ENCODE measurements at places on chromosomes 2 and 18. TPM values are rescaled to one million over a fixed set of nuclear protein-coding genes. Genes with fewer than 3 reads are reported as not detected.

Gene ANKRD30B
- 5.2 TPM for total RNA-seq

Gene CPO
- total RNA-seq: 4.2 TPM

Gene AQP12B
- not detected for total RNA-seq

Gene CPLX4
- total RNA-seq: not detected

Gene CYP1B1
- 11.5 TPM for total RNA-seq

Gene RUFY4
- total RNA-seq: not detected

- DNase-seq: no peak
Observed at GRCh38 chr2:240390091-240391073, 45.1 kb upstream of the GPC1 start.

- DNase-seq: no peak
Observed at GRCh38 chr2:226515344-226516055, 284.1 kb downstream of the IRS1 start.

- no peak for DNase-seq
Observed at GRCh38 chr2:20468549-20469500, 22.0 kb downstream of the RHOB start.

GRCh38 chr18:46821856-46822711 lies 65.2 kb upstream of the ST8SIA5 start:
- DNase-seq: no peak

- DNase-seq: no peak
Observed at GRCh38 chr18:22423878-22424564, 6.3 kb upstream of the CTAGE1 start.

DNA sequence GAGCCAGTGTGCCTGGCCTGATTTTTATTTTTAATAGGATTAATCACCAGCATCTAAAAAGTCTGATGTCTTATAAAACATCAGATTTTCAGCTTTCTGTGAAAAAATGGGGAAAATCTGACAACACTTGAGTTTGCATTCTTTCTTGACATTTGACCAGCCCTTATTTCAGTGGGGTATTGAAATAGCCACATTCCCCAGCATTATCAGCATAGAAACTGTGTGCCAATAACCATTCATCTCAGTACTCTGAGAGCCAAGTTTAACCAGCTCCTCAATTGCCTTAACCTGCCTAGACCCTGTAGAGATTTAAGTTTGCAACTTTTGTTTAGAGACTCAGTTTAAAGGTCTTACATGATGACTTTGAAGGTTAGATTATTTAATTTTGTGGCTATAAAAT lies 155.0 kb downstream of the CERS6 start:
- no peak for DNase-seq

DNA sequence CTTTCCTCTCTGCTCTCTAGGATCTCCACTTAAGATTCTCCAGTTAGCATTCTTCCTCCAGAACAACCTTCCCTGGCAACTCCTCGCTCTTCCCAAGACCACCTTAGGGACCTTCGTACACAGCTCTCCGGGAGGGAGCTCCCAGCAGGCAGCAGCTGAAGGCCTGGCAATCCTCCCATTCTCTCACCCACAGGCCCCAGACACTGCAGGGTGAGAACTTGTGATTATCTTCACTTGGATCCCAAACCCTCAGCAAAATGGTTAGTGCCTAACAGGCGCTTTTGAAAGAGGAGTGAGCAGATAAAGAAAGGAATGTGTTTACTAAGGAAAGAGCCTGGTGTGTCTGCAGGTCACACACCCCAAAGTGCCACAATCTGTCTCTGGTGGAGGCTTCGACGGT lies 83.8 kb upstream of the SNTG2 start:
- DNase-seq: no peak

- no peak for DNase-seq
Observed at GRCh38 chr2:77712601-77713000, 190.4 kb upstream of the LRRTM4 start.

- no peak for DNase-seq
Observed at GRCh38 chr18:54824761-54825160, 3.5 kb upstream of the RAB27B start.

- DNase-seq: no peak
Observed at GRCh38 chr2:162063899-162064298, 10.1 kb downstream of the DPP4 start.

- DNase-seq: no peak
Observed at GRCh38 chr2:211306929-211307328, 750.5 kb downstream of the CPS1 start.

DNA sequence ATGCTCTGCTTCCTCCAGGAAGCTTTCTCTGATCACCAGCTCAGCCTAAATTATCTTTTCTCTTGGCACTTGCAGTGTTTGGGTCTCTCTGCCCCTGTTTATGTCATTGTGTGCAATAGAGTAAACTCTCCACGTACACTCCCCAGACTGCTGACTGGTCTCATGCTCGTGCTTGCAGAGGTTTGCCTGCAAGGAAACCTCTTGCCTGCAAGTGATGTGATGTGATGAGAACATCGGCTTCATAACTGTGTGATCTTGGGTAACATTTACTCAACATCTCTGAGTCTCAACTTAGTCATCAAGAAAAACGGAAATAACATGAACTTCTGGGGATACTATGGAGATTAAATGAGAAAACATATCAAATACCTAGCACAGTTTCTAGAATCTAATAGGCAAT lies 92.3 kb downstream of the BIN1 start:
- no peak for DNase-seq

DNA sequence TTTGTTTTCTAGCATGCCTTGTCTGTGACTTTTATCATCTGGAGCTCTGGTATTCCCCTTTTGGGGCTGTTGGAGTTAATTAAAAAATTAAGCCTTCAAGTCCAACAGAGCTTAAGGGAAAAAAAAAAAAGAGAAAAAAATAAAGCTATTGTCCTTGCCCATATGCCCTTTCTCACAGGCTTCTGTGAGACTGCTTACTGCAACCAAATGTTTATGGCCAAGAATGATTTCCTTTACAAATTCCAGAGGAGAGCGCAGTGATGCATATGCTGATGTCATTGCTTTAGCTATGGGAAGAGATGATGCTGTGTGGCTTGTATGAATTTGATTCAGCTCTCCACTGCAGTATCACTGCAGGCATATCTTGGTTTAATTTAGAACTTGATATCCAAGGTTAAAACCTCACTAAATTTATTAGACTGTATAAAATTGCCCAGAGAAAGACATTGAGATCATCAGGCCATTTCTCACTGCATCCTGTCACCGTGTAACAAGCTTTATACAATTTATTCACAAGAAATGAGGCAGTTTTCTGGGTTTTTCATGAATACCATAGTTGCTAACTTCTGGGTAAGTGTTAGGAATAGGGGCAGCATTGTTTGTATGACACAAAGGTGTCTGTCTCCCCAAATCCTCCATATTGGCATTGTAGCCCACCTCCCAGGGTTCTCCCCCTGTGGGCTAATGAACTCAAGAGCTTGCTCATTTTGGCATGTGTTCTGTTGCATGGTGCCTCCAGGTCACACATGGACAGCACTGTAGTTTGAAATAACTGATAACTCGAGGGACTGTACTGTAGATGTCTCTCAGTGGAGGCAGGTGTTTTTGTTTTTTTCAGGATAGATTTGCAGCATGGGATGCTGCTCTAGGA lies 85.0 kb downstream of the TANC1 start:
- no peak for DNase-seq

DNA sequence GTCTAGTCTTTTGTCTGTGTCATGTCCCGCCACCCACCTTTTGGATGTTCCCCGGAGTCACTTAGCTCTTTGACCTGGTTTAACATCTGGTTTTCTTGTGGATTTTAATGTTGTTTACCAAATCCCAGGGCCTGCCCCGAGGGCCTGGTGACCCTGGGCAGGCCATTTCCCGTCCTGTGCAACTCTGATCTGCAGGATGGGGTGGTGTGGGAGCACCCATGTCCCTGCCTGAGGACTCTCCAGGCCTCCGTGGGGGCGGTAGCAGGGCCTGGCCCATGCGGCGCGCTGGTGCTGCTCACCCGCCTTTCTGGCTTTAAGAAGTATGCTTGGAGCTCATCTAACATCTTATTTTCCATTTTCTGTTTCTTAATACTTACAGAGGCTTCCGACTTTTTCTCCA lies 10.7 kb downstream of the RAMP1 start:
- no peak for DNase-seq

GRCh38 chr18:73848656-73849055 lies 299.0 kb downstream of the FBXO15 start:
- DNase-seq: no peak

- DNase-seq: no peak
Observed at GRCh38 chr2:109052922-109053321, 63.9 kb upstream of the EDAR start.

DNA sequence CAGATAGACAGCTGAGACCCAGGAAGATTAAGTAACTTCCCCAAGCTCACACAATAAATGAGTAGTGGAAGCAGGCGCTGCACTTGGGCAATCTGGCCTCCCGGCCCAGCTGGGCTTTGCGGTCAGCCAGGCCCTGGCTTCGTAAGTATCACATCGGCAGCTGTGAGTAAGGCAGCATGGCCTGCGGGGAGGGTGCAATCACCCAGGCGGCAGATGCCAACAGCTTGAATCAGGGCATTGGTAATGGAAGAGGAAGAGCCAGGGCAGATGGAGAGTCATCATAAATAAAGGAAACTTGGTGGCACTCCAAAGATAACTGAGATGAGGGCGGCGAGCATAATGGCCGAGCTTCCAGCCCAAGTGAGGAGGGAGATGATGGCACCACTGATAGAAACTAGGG lies 217.9 kb upstream of the PID1 start:
- DNase-seq: peak; percentile 72

GRCh38 chr2:56250153-56250729 lies 66.5 kb downstream of the CCDC85A start:
- DNase-seq: no peak

GRCh38 chr2:119177838-119178190 lies 19.3 kb upstream of the C1QL2 start:
- DNase-seq: no peak

DNA sequence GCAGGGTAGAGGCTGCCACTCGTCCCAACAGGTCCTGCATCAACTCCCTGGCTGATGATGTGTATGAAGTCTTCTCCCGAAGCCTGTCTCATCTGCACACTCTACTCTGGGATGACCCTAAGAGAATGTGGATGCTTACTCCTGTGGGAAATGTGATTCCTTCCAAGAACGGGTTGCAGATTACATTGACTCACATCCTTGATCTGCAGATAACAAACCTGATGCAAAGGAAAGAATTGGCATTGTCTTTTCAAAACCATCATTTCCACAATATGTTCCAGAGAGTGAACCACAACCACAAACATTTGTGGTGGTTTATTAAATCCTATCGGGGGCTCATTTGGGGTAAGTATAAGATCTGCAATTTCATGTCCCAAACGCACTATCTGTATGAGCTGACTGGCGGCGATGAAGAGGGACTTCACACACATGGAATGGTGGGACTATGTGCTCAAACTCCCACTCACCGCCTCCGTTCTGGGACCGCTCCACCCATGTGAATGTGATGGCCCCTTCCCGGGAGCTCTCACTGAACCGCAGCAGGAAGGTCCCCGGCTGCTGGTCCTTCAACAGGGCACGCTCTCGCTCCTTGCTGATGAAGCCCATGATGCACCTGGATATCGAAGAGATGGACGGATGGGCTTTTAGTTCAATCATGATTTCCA lies 35.5 kb downstream of the STAT1 start:
- no peak for DNase-seq

DNA sequence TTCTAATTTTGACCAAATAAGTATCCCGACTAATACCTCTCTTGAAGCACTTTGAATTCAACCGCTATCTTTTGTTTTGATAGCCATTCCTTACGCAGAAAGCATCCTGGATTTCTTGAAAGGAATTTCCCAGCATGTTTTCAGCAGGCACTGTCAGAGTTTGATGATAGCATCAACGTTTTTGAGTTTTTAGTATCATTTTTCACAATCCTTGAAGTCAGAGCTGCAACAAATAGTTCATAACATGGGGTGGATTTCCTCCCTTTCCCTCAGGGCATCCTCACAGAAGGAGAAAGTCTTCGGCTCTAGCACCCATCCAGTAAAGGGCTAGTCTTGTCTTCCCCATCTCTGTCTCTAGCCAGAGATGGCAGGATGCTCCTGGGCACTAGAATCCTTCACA lies 46.2 kb downstream of the ANKRD44 start:
- no peak for DNase-seq

DNA sequence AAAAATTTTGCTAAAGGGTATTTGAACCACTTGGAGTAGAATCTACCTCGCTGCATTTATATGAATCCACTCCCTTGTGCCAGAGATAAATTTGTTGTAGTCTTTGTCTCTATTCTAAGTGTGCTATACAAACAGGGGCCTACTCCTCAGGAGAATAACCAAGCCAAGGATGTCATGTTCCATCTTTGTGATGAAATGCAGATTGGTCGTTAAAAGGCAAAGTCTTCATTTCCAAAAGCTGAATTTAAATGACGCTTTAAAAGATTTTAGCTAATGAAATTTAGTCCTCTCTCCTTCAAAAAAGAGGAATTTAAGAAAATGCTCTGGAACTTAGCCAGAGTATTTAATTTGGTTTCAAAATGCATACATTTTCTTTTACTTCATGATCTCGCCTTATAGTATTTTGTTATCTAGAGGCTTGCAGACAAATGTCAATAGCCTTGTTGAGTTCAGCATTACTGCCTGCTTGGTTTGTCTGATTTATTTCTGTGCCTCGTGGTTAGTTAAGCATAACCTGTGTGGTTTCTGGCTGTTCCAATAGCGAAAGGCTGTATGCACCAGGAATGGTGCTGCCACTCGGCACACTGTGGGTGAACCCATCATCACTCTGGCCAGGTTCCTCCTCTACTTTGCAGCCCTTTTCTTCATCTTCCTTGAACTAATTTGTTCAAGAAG lies 417.6 kb downstream of the ZNF521 start:
- no peak for DNase-seq

DNA sequence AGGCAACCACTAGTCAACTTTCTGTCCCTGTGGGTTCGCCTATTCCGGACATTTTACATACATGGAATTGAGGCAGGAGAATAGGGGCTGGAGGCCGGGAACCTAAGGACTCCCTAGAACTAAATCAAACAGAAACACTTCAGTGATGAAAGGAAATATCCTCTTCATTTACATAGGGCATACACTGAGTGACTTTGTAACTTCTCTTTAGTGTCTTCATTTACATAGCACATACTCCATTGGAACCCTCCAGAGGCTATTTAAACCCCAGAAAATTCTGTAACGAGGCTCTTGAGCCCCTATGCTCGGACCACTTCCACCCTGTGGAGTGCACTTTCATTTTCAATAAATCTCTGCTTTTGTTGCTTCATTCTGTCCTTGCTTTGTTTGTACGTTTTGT lies 56.5 kb downstream of the CCDC195 start:
- DNase-seq: no peak

GRCh38 chr2:162075689-162076132 lies 1.7 kb upstream of the DPP4 start:
- no peak for DNase-seq

- DNase-seq: no peak
Observed at GRCh38 chr2:8412082-8412481, 269.8 kb upstream of the ID2 start.

- no peak for DNase-seq
Observed at GRCh38 chr2:63249161-63249560, 198.5 kb downstream of the OTX1 start.
